ENCODE measurements at places on chromosomes 6 and 20. TPM values are rescaled to one million over a fixed set of nuclear protein-coding genes. Genes with fewer than 3 reads are reported as not detected.

DNA sequence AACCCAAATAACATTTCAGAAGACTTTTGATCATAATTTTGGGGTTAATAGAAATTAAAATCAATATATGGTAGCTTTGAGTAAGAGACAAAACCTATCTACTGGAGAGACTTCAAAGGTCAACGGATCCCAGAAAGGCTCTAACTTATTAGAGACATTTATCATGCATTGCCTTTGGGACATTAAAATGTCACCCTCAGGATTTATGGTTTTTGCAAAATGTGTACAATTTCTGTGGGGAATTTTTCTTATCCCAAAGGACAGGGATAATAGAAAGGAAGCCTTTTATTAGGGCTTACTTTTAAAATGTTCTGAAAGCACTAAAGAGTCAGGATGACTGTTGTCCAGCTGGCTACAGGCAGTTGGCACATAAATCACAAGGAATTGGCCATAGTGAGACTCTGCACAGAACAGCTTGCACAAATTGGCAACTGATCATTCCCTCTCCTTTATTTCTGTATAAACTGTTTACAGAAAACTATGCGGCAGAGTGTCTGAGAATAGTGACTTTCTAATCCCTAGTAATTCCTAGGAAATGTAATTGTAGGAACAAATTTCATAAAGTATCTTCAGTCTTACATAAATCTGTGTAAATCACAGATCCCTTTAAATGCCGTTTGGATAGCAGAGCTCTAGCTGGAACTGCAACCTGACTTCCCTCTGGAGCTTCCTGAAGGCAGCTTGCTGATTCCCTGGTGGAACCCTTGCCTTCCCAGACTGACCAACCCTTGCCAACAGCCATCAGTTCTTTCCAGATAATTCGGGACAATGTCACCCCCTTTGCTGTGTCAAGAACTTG is 201.1 kb upstream of the PREP start:
- DNase-seq, result no peak

DNA sequence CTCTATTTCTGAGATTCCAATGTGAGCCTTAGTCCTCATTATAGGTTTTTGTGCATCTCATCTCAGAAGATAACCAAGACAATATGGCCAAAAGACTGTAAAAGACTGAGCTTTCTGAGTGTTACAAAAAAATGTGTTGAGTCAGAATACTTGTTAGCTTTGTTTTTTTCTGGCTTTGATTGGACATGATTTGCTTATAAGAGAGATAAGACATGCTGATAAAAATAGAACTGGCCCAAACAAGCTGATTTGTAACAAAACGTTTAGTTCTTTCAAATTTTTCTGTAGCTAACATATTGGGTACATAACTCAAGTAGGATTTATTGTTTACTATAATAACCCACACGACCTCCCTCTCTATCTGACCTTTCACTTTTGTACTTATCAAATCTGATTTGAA is 32.9 kb downstream of the FILIP1 start:
- DNase-seq, result no peak

The GNRH2 gene
- total RNA-seq, result not detected

DNA sequence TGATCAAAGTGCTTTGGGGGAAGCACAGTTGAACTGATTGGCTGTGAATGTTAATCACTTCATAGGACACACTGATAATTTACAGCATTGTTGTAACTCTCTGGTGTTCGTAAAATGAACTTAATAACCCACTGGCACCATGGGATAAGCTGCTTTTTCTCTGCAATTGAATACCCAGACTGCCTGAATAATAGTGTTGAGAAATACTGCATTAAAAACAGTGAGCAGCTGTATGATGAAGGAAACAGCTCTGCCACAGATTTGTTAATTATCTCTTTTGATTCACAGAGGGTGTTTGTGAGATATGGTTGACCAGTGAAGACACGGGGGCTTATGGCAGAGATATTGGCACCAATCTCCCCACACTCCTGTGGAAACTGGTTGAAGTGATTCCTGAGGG is 420.9 kb downstream of the CDKAL1 start:
- no peak for DNase-seq

The PAK5 gene
- total RNA-seq, result 0.06 TPM

DNA sequence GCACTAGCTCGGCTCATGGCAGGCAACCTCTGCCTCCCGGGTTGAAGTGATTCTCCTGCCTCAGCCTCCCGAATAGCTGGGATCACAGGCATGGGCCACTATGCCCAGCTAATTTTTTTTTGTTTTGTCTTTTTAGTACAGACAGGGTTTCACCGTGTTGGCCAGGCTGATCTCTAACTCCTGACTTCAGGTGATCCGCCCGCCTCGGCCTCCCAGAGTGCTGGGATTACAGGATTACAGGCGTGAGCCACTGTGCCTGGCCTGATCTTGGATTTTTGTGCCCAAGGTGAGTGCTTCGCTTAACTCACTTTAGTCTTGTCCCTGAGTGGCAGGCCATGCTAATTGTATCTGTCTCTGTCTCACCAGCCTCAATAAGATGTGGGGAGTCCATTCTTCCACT is 78.6 kb downstream of the KCNB1 start:
- no peak for DNase-seq

DNA sequence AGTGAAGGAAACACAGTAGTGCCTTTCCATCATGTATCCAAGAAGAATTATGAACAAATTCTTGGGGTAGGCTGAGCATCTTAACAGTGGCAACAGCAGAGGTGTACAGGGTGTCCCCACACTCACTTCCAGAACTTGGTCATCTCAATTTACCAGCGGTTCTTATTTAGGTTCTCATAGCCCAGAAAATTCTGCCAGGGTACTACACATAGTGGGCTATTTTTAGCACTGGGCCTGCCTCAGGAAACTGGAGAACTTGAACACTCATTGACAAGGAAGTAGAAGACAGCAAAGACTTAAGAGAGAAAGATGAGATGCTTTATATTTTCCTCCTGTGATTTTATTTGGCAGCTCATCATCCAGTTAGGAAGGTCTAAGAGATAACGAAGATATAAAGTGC is 71.8 kb upstream of the PHIP start:
- no peak for DNase-seq

GRCh38 chr6:15113587-15113986 is 132.3 kb upstream of the JARID2 start:
- no peak for DNase-seq

DNA sequence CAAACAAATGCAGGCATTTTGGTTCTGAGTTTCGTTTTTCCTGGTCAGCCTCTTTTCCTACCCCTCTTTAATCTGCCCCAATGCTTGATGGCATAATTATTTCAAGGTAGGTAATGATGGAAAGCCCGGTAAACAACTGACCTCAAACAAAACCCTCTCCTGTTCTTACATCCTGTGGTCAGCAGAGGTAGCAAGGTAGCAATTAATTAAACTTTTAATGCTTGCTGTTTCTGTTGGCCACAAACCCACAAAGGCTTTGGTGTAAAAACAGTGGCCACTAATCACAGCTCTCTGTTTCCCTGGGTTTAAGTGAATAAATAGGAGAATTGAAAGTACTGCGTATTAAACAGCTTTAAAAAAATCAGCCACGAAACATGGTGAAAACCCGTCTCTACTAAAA is 261.5 kb upstream of the SOX4 start:
- no peak for DNase-seq

DNA sequence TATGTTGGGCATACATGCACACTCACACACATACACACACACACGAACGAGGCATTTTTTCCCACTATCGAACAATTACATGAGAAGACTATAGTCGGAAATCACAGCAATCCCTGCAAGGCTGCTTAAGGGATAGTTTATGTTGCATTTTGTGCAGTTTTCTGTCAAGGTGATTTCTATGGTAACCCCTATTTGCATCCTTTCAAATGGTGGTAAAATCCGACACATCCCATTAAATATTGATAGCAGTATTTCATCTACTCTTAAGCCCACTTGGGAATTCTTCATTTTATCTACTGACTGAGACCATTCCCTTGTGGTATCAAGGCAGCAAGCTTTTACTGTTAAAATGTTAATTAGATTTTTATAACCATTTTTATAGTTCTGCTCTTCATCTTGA is 457.8 kb downstream of the HACE1 start:
- no peak for DNase-seq

The TRIM40 gene
- total RNA-seq, result 19.8 TPM

The BIRC7 gene
- total RNA-seq, result not detected

The HLA-DRA gene
- 69.0 TPM for total RNA-seq

DNA sequence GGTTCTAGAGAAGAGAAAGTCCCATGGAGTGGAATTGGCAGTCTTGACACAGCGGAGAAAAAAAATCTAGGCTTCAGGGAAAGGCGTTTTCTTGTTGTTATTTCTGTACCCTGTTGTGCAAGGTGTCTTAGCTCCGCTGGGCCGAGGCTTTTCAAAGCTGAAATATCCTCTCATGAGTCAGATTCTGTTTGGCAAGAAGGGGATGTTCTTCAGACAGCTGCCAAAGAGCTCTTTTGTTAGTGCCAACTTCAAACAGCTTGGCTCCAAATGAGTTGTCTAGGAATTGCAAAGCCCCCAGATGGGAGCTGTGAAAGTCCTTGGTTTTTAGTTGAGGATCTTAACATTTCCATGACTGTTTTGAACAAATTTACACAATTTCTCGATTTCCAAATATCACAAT is 45.6 kb downstream of the LRRN4 start:
- DNase-seq, result no peak

DNA sequence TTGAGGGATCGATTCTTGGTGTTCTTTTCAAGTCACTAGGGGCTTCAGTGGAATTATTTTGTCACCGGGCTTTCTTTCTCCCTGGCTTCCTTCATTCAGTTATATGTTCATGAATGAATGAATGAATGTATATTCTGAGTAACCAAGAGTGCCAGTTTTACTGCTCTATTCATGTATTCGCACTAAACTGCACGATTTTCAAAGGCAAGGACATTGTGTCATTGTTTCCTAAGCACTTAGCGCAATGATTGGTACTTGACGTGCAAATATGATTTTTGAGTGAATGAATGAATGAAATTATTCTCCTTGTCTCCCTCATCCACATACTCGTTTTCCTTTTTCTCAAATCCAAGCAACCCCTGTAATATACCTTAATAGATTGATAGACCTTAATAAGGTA is 822 bp downstream of the AFG1L start:
- no peak for DNase-seq

- no peak for DNase-seq
These were observed 855 bp downstream of the BYSL start for GRCh38 chr6:41922154-41922553.

- DNase-seq, result no peak
These were observed 118.0 kb upstream of the MARCKS start for GRCh38 chr6:113739041-113739655.

DNA sequence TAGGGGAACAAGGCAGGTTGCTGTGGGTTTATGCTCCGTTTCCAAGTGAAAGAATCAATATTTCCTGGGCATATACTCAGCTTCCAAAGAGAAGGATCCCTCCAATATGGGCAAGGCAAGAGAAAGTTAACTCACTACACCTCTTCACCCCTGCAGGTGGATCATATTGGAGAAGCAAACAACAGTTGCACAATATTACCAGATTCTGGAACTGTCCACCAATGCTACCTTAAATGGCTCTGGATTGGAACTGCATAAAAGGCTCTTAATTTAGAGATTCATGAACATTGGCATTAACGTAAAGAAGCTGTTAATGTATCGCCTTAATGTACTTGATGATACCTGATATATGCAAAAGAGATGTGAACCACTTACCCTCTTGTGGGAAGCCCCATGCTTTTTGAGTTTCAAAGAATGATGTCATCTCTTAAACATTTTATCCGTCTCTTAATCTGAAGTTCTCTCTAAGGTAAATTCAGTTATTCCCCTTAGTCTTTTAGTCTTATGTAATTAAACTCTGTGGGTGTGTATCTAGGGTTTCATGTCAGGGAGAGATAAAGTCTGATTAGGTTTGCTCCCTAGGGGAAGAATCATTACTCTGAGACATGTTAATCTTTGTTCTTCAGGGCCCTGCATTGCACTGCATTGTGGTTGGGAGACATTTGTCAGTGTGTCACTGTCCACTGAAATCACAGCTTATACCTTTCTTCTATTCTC is 99.5 kb downstream of the PHACTR1 start:
- no peak for DNase-seq

The SEL1L2 gene
- total RNA-seq, result not detected

DNA sequence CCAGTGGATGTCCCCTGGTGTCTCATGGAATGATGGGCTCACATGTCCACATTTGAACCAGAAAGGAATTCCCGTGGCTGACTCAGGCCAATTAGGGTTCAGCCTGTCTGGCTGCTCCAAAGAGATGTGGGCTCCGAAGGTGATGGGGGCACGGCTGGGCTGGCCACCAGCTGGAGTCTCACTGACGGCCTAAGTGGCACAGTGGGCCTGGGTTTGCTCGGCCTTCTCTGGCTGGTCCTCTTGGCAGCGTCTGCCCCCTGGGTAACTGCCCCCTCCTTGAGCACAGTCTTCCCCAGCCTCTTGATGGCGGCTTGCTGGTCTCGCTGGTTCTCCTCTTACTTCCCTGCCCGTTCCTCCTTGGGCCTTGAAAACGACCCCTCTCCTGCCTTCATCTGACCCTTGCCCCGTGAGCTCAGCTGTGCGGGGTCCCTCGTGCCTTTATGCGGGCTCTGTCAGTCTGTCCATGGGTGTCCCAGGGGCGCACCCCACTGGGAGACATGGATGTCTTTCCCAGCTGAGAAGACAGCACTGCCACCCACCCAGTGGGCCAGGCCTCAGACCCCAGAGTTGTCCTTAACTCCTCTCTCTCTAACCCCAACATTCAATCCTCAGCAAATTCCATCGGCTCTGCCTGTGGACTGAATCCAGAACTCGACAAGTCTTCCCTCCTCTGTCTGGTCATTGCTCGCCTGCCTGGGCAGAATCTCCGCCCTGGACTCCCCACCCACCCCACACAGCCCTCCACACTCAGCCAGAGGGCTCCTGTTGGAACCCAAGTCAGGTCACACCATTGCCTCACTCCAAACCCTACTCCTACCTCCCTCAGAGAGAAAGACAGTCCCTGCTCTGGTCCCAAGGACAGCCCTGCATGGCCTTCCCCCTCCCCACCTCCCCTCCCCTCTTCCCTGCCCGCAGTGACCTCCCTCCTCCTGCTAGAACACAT is 78.7 kb downstream of the CEBPB start:
- DNase-seq, result no peak
